ENCODE measurements at places on chromosomes 16 and 17.

GRCh38 chr17:33164169-33164881 is 128.8 kb downstream of the ASIC2 start:
- no peak for DNase-seq

DNA sequence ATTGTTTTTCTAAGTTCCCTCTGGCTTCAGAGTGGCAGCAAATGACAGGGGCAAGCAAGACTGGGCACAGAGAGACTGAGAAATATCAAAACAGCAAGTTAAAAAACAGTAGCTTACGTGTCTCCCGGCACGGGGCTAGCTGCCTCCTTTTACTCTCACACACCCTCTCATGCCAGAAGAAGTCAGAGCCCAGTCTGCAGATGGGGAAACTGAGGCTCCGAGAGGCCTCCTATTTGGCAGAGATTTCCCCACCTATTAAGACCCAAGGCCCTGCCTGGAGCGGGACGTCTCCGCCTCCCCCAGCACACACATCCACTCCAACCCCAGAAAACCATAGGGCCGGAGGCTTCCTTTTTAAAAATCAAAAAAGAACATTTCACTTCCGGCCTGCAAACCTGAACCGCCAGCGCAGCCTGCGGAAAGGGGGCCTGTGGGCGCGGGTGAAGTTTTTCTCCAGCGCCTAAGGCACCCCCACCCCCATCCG is 832 bp downstream of the CARHSP1 start:
- no peak for DNase-seq

DNA sequence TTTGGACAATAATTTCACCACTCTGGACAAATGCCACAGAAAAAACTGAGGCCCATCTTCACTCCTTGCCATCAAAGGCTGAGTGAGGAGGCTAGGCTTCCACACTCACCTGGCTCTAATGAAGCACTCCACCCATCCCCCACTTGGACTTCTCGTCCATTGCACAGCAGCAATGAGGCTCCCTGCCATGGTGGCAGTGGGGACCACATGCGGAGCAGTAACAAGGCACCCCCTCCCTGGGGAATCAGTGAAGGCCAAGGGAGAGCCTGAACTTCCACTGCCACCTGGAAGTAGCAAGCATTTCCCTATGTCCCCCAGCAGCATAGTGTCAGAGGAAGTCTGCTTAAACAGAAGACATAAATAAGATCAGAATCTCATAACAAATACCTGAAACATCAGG is 2.0 kb upstream of the GOSR1 start:
- DNase-seq = no peak

GRCh38 chr17:28101919-28102318 is 59.4 kb downstream of the NLK start:
- no peak for DNase-seq

DNA sequence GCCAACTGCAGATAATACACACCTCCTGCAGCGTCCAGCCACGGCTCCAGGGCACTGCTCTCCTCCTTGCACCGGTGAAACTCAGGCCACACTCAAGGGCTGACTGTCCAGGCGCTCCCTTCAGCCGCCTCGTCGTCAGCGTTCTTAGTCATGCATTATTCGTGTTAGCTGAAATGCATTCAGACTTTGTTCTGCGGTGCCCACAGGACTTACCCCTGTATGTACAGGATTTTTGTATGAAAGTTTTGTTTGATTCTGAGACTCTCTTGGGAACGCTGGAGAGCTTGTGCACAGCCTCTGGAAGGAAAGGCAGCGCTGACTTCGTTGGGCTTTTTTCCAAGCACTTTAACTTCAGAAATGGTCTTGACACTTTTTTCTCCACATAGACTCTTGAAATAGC is 22.1 kb downstream of the CIBAR2 start:
- no peak for DNase-seq

- DNase-seq = peak; percentile 81
Observed at GRCh38 chr16:31472709-31473203, 804 bp downstream of the TGFB1I1 start.

DNA sequence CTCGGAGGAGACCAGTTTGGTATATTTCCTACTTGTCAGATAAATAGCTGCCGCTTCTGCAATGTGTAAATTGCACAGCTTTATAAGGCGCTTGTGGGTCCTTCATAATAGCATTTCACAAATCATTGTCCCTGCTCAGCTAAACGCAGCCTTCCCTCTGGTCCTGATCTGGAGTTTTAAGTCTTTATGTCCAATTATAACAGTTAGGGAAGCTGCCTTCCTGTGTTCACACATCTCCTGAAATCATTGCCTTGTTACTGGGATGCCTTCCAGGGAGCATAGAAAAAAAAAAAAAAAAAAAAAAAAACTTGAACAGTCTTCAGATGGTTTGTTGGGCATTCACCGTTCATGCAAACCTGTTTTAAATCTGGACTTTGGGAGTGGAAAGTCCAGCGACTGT is 342.0 kb downstream of the XYLT1 start:
- no peak for DNase-seq

DNA sequence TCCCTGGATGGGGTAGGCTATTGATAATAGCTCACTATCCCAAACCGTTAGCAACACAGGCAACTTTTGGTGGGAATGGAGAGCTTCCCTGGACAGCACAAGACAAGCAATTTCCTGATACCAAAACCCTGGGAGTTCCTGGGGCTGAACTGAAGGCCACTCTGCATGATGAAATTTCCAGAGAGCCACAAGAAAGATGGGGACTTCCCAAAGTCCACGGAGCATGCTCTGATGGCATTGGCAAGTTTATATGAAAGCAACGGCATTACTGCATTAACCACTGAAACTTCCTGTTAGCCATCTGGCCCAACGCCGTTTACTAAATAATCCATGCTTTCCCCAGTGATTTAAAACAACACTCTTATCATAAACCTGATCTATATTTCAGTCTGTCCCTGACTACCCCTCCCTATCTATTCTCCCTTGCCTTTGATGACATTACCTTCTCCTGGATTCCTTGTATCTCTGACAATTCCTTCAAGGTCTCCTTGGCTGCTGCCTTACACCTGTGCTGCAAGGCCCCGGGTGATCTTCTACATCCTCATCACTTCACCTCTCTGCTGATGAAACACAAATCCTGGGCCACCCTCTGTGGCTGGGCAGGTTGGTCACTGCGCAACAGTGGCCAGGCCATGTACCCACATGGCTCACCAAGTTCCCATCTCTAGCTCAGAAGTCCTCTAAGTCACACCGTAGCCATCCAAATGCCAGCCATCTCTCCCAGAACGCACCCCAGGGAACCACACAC is 108.5 kb upstream of the RCVRN start:
- no peak for DNase-seq

GRCh38 chr16:52991572-52991971 is 61.1 kb downstream of the CHD9NB start:
- no peak for DNase-seq

DNA sequence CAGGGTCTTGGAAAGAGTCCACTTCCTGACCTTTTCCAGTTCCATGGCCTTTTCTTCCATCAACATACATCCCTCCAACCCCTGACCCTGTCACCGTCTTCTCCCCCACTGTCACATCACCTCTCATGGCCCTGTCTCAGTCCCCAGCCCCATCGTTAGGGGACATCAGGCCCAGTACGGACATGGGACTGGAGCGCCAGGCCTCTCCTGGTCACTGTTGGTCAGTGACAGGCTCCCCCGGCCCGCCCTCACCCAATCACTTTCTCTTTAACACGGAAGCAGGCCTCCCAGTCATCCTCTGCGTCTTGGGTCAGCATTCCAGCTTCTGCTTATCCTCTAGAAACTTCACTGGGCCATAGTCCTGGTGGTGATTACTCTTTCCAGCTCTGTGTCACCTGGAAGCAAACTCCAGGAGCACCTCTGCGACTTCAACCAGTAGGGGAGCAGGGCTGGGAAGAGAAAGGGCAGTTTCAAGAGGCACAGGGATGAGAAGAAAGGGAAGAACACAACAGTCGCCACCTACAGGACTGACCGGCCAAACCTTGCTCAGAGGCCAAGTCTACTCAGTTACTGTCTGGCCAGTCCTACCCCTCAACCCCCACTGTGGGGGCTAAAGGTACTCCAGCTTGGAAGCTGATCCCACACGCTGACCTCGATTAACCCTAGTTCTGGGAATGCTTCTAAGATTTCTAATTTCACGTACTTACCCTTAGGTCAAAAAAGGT is 15.9 kb upstream of the ICAM2 start:
- no peak for DNase-seq

DNA sequence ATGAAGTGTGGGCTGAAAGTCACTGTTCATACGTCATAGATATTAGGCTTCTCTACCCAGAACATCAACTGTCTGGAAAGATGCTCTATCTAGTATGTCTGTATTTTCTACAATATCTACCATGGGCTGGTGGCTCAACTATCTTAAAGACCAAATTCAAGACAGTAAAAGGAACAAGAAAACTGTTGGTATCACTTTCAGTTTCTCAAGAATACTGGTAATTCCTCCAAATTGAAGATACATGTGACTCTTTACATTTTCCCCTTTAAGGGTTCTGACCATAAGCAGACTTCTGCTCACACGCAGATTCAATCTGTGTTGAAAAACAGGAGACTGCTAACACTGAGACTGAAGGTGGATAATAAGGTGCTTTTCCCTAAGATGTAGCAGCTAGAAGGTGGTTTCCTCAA is 24.2 kb downstream of the XPO6 start:
- DNase-seq = no peak

- no peak for DNase-seq
Observed at GRCh38 chr17:72463287-72464102, 342.7 kb downstream of the SOX9 start.

DNA sequence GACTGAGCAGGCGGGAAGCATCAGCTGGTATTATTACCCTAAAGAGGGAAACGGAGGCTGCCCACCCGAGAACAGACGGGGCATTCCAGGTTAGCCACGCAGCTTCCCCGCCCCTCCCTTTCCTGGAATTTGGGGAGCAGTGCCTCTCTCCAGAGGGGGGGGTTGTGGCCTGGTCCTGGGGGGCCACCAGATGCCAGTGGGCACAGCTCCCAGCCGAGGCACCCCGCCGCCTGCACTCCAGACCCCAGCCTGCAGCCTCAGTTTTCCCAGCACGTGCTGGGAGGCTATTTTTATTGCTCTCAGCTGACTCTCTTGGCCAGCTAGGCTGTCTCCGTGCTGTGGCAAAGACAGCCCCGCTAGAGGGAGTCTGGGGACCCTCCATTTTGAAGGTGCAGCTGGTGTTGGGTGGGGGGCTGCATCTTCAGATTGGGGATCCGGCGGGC is 62.7 kb upstream of the GSE1 start:
- no peak for DNase-seq
